ENCODE measurements at places on chromosomes 5 and 9.

- no peak for DNase-seq
These were observed 4.3 kb upstream of the HAPLN1 start for GRCh38 chr5:83724935-83725334.

DNA sequence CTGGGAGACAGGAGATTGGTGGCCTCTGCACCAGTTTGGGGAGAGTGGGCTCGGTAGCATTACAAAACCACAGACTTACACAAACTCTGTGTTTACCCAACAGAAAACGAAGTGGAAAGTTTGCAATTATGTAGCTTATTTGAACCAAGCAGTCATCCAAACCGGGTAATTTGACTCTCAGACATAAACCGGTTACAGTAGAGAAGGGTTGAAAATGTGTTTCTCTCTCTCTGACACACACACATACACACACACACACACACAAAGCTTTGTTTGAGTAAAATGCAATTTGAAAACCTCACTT, 97.1 kb upstream of the ZNF608 start:
- DNase-seq, result no peak

GRCh38 chr9:118473521-118473920, 769.3 kb downstream of the TLR4 start:
- DNase-seq, result no peak

GRCh38 chr5:135594416-135594960, 15.7 kb upstream of the CXCL14 start:
- no peak for DNase-seq

DNA sequence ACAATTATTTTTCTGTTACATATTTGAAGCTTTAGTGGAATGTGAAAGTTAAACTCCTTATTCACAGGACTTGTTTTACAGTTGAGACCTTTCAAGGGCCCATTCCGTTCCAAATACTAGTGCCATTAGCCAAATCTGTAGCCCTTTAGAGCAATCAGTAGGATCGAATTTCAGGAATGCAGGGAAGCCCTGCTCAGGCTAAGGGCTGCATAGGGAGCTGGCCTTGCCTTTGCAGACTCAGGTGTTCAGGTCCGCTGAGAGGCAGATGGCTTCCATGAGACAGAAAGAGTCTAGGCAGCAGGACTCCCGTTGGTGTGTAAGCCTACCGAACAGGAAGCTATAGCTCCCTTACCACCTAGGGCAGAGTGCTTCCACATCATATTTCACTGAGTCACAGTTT, 150.1 kb upstream of the SLC27A6 start:
- DNase-seq, result no peak

DNA sequence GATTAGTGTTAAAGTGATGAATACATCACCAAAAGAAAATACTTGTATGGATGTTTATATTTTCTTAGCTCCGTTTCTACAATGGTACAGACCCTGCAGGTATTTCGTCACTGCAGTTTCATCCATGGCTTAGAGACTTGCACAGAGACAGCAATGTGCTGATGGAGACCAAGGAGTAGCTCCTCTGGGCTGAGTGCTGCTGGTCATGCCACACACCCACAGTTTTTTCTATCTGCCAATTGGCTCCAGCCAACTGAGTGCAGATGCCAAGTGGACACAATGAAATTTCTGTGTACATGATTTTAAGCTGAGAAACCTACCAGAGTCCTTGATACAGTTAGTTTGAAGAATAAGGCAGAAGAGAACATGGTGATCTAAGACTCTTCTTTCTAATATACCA, 145.9 kb upstream of the ADCY2 start:
- DNase-seq, result no peak

GRCh38 chr9:114371973-114372917, 15.5 kb downstream of the AKNA start:
- DNase-seq, result no peak

GRCh38 chr9:125428902-125429467, 167.4 kb downstream of the GAPVD1 start:
- no peak for DNase-seq

DNA sequence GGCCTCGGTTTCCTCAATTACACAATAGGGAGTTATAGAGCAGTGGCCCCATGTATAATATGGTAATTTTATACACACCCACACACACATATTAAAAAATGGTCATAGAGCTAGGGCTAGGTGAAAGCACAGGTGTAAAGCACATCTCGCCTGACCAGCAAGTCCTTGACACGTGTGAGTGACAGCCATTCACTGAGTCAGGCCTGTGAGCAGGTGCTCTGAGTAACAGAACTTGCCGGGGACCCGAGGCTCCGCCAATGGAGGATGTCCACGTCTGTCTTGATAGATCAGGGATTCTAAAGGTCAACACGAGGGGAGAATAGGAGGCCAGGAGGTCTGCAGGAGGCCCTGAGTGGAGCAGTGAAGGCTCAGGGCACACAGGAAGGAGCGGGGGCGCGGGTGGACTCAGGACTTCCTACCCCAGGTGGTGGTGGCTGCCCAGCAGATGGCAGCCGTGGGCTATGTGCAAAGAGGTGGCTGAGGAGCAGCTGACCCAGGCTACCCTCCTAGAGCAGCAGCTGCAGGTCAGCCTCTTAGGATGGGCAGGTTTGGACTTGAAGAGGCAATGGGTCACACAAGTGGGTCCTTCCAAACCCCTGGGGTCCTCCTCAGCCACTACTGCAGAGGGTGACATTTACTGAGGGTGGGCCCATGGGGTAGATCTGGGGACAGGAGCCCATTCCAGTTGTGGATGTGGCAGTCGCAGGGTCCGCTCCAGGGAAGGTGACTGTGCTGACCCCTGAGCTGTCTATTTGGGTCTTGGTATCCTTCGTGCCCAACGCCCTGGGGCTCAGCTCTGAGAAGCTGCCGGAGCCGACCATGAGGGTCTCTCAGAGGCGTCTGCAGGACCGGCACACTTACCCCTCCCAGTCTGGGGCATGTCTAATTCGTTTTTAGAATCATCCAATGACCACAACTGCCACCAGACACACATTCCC, 45.9 kb downstream of the PRRT1B start:
- peak; percentile 91 for DNase-seq

GRCh38 chr9:135604437-135605237, 34.7 kb downstream of the GLT6D1 start:
- DNase-seq, result peak; percentile 7

- DNase-seq, result no peak
These were observed 76.3 kb downstream of the AOPEP start for GRCh38 chr9:94802793-94803192.

- no peak for DNase-seq
These were observed 42.6 kb downstream of the LARP1 start for GRCh38 chr5:154797762-154798161.

DNA sequence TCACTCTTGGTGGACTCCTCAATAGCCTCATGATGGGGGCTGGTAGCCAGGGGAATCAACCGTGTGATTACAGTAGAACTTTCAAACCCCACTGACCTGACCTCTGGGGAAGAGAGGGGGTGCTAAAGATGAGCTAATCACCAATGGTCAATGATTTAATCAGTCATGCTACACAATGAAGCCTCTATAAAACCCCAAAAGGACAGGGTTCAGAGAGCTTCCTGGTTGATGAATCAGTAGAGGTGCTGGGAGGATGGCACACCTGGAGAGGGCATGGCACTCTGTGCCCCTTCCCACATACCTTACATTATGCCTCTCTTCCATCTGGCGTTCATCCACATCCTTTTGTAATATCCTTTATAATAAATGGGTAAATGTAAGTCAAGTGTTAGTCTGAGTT, 8.9 kb upstream of the SH3TC2 start:
- DNase-seq, result no peak

GRCh38 chr5:89181546-89181945, 298.6 kb upstream of the MEF2C start:
- DNase-seq, result no peak

DNA sequence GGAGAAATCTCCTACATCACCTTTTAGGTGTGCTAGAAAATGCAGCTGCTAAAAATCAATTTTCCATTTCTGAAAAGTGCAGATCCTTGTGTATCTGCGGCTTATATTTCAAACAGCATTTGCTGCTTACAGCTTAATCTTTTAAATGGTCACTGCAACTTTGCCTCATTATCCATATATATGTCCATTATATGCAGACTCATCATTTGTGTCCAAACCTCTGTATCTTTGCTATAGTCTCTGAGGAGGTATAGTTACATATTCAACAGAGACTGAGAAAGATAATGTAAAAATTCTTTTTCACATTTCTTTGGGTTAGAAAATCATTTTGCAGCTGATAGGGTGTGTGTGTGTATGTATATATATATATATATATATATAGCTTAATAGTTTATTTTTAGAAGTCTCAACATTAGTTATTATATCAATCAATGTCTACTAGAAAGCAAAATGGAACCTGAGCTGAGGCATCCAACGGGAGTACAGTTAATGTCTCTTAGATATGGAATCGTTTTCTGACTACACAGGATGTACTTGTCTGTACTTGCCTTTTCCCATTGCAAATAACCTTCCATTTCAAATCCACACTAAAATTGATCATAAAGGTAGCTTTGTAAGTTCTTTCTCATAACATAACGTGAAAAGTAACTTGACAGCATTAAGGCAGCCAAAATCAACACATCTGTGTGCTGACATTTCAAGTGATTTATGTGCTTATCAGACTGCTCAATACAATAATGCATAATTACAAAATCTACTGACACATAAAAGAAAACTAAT, 267.0 kb upstream of the HAPLN1 start:
- no peak for DNase-seq

- DNase-seq, result peak; percentile 77
These were observed 530 bp downstream of the TMEFF1 start for GRCh38 chr9:100473276-100474081.

DNA sequence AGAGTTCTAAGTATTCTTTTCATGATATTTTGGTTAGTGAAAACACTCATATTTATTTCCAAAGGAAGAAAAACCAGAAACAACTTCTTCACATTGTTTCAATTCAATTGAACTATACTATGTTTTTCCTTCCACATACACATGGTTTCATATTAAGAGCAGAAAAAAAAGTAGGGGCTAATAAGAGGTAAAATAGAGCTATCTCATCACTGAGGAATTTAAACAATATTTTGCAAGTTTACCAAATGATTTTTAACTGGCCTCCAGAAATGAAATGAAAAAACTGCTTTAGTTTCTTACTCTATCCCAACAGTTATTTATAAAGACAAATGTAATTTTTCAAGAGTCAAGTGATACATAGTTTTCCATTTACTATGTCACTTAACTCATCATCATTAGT, 233.5 kb downstream of the RFX3 start:
- no peak for DNase-seq

DNA sequence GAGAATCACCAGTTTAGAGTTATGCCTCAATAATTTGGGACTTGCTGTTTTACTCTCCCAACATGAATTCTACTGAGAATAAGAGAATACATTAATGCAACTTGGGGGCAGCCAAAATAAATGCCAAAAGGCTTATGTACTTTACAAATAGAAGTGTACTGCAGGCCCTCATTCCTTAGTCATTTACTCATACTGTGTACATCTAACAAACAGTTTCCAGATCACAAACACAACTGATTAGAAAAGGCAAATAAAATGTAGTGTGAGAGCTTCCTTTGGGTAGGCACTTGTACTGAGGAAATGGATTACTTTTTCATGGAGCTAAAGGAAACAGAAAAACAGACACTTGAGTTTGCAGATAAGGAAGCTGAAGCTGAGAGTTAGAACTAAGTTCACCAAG, 12.6 kb downstream of the ANKDD1B start:
- no peak for DNase-seq

GRCh38 chr5:150118561-150119229, 32.3 kb upstream of the CSF1R start:
- no peak for DNase-seq

- no peak for DNase-seq
These were observed 228.6 kb upstream of the ARRDC3 start for GRCh38 chr5:91611746-91612145.

DNA sequence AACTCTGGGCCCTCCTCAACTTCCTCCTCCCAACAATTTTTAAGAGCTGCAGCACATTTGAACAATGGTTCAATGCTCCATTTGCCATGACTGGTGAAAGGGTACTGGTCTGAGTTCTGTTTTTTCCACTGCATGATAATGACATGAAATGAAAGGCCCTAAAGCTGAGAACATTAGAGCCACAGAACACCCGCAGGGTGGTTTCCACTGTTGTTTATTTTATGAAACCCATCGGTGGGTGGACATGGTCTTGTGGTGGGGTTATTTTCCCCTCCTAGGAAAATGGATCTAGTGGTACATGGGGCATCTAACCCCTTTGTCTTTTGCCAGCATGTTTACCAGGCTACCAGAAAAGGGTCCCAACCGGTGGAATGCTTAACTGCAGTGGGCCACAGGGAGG, 71.8 kb downstream of the SMARCA2 start:
- no peak for DNase-seq

DNA sequence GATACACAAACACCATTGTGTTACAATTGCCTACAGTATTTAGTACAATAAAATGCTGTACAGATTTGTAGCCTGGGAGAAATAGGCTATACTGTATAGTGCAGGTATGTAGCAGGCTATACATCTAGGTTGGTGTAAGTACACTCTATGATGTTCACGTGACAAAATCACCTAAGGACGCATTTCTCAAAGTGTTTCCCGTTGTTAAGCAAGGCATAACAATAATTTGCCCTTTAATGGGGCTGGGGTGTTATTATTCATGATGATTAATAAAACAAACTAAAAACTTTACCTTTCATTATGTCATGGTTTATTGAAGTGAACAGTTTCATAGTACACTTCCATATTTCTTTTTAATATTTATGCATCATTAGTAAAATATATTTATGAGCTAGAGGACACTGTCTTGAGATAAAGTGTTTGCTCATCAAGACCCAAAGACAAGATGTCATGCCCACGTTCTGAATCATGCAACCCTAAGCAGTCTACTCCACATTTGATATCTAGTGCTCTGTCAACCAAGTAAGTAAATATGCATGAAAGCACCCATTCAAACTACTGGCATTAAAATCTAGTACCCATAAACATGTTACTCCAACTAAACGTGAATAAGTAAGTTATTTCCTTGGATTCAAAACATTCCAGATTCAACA, 220.5 kb downstream of the NR2F1-AS1 start:
- no peak for DNase-seq

GRCh38 chr9:84702471-84702870, 32.9 kb downstream of the NTRK2 start:
- no peak for DNase-seq

GRCh38 chr9:100774962-100775361, 197.1 kb downstream of the CAVIN4 start:
- DNase-seq, result no peak

- DNase-seq, result no peak
These were observed 79.5 kb downstream of the ANXA1 start for GRCh38 chr9:73231203-73231602.

DNA sequence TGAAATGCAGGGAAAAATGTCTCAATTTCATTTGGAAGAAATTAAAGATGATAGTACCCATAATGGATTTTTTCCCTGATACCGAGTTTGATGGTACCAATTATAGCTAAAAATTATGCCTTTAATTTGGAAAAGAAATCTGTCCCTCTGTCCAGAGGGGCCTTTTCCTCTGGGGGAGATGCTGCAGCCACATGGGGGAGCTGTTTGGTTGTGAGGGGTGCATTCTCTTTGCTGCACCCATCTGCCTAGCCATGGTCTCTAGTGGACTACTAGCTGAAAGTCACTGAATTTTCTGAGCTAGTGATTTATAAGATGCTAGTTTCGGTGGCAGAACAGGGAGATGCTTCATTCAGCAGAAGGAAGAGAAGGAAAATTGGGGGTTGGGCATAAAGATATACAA, 9.6 kb downstream of the SEC61B start:
- DNase-seq, result peak; percentile 48

Data from AG20443 (cell line).